ENCODE measurements at places on chromosomes 13 and 19.

GRCh38 chr13:101090287-101090686 is 326.0 kb downstream of the NALCN start:
- DNase-seq: no peak

DNA sequence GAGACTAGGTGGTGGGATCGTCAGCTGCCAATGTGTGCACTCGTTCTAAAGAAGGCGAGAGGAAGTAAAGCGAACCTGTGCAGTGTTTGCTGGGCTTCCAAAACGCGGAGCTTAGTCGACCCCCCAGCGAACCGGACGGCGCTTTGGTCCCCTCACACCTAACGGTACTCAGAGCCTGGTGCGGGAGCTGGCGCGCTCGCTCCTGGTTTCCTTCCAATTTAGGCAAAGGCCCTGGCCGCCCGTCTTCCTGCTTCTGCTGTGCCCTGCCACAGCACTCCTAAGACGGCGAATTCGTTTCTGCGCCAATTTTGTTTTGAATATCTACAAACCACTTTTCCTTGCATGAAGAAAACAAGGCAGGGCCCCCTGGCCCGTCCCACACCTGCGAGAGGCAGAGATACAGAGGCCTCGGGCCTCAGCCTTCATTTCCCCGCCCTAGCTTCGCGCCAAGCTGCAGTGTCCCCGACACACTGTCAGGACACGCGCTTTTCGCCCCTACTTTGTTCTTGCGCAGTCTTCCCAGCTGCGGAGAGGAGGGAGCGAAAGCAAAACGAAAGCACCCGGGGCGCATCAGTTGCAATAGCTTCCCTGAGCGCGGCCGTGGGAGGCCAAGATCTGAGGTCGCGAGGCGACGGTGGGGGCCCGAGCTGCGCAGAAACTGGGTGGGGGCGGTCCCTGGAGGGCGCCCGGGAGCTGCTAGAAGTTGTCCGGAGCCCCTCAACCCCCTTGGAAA is 111.9 kb downstream of the KCNRG start:
- no peak for DNase-seq

- no peak for DNase-seq
Measured at GRCh38 chr13:109160887-109161669, 531.7 kb downstream of the MYO16 start.

- DNase-seq: no peak
Measured at GRCh38 chr13:79481685-79482052, 714 bp downstream of the NDFIP2 start.

DNA sequence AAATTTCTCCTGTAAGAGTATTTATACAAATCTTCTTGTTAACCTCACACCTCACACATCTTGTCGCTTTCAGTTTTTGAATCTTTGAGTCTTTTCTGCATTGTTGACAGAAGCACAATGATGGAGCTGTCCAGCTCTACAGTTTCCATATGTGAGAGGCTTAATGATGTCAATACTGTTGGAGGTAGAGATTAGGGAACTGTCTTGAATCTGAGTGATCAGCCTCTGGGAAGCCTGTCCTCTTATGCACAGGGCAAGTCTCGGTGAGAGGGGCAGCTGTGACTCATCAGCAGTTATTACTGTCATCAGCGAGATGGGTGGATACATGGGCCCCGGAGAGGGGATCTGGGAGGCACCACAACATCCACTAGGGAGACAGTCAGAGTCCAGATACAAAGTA is 4.6 kb upstream of the ITGBL1 start:
- no peak for DNase-seq

DNA sequence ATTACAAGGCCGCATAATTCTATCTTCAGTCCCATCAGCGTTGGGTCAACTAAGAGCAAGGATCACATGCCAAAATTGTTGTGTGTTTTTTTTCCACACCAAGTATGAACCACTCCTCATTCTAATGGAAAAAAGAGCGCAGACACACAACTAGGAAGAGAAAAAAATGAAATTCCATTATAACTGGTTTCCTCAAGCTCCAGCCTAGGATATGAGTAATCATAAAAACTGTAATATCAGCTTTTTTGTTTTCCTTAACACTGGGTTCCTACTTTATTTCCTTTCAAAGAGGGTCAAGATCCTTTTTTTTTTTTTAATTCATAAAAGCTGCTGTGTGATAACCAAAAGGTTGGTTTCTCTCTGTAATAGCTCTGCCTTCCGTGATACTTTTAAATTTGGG is 19.4 kb downstream of the TSHZ3 start:
- DNase-seq: no peak

- DNase-seq: no peak
Measured at GRCh38 chr13:111202745-111203144, 87.6 kb downstream of the ARHGEF7 start.

GRCh38 chr13:59413126-59413525 is 750.6 kb downstream of the DIAPH3 start:
- DNase-seq: no peak

DNA sequence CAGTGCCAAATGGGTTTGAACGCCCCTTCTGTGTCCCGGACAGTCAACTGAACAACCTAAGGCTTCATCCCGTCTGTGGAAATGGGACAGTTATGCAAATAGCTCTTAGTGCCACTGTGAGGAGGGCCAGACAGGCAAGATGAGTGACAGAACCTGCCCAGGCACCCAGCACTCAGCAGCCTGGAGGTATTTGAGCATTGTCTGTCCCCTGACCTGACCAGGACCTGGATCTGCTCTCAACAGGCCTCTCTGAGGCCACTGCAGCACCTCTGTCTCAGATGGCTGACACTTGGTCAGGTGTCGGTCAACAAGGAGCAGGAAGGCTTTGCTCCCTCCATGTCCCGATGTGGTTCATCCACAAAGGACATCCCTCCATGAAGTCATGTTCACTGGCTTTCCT is 67.9 kb downstream of the CCDC70 start:
- no peak for DNase-seq

GRCh38 chr19:30710721-30711120 is 338.5 kb downstream of the ZNF536 start:
- DNase-seq: no peak

GRCh38 chr19:58407658-58408151 is 744 bp upstream of the ZNF584 start:
- DNase-seq: no peak

DNA sequence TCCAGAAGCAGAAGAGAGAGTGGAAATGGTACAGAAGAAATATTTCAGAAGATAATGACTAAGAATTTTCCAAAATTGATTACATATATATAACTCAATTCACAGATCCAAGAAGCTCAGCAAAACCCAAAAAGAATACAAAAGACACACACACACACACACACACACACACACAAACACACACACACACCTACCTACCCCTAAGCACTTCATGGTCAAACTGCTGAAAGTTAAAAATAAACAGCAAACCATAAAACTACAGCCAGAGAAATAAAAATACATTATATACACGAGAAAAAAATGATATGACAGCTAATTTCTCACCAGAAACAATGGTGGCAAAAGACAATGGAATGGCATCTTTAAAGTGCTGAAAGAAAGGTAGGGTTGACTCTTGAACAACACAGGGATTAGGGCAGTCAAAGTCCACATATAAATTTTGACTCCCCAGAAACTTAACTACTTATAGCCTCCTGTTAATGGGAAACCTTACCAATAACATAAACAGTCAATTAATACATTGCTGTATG is 49.2 kb downstream of the DIAPH3 start:
- no peak for DNase-seq

- DNase-seq: no peak
Measured at GRCh38 chr13:51361106-51361505, 21.6 kb downstream of the SERPINE3 start.

GRCh38 chr19:35119578-35120155 is 4.0 kb downstream of the FXYD3 start:
- DNase-seq: no peak

DNA sequence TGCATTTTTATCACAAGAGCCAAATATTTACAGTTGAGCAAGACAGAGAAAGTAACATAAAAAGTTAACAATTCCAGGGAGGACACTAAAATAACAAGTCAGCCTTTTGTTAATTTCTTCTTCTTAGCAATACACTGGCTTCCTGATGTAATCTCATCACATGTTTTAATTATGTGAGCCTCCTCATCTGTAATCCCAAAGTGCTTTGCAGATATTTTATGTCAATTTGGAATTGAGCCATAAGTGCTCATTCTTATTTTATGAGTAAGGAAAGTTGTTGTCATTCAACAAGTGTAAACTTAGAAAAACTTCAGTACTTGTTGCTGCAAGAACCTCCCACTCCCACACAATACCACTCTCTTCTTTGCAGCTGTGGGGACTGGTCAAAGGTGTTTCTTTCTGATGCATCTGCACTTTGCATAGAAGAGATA is 223.6 kb downstream of the GPC6 start:
- no peak for DNase-seq

- DNase-seq: no peak
Measured at GRCh38 chr19:16591803-16592556, 19.8 kb upstream of the SLC35E1 start.

DNA sequence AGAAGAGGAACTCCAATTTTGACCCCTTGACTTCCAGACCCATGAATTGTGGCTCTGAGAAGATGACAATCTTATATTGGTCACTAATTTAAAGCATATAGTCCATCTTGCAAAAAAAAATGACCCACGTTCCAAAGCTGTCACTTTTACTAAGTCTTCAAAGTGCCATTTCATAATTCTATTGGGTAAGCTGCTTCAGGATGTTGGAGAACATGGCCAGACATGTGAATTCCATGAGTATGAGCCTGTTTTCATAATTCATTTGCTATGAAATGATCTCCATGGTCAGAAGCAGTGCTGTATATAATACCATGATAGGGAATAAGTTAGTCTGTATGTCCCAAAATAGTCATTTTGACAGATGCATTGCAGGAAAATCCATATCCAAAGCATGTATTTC is 1787.3 kb downstream of the SLITRK5 start:
- DNase-seq: no peak

GRCh38 chr13:110236831-110237261 is 70.1 kb downstream of the COL4A1 start:
- no peak for DNase-seq

DNA sequence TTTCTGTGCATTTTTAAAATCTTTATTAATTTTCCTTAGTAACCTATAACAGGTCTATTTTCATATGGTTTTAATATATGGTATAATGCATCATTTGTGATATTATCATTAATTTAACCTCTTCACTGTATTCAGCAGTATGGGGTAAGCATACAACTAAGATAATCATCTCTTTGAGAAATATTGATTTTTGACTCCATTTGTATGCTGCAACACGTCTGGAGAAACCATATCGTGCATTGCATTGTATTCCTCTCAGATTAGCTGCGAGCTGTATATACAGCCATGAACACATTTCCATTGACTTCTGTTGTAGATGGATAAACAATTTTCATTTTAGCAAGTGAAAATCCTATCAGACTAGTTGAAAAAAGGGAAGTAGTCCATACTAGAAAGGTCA is 2275.8 kb upstream of the PCDH20 start:
- DNase-seq: no peak

GRCh38 chr19:5030136-5030820 is 61.4 kb downstream of the KDM4B start:
- DNase-seq: no peak

- DNase-seq: no peak
Measured at GRCh38 chr19:4660993-4661392, 9.1 kb downstream of the MYDGF start.

Data from hematopoietic multipotent progenitor cell treated with erythropoietin and hydrocortisone succinate and interleukin-3 and kit ligand, for 17 days (in vitro differentiated cells).